ENCODE measurements at places on chromosomes 3 and 15.
A peak's percentile ranks its signal among the peaks of the same experiment; 100 is the strongest.

DNA sequence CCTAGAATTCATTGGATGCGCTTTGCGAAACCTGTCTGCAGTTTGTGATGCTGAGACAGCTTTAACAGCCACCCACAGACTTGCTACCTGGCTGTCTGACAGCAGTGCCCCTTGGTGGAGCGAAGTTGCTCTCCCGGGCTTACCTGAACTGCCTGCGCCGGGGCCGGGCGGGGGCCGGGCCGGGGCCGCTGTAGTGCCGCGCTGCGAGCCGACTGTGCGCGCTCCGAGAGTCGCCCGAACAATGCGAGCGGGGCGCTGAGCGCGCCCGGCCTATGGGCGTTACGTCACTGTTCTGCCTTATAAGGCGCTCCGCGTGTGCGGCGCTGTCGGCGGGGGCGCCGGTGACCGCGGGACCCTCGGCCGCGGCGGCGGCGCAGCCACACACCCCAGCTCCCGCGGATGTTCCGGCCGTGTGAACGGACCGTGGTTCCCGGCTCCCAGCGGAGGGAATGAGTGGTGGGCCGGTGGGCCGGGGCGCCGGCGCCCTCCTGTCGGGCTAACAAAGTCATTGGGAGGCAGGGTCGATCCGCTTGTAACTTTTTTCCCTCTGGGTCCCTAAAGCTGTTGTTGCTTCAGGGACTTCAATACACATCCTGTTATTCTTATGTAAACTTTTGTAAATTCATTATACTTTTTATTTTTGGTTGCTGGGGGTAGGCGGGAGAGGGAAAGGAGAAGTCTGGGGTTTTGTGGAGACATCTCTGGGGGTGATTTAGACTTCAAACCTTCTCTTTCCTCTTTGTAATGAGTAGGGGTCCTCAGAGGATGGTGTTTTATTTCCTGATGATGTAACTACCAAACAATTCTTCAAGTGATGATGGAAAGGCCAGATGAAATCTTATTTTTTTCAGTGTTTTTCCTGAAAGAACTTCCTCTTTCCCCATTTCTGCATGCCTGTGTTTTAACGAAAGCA lies 58.5 kb downstream of the CMSS1 start:
- no peak for DNase-seq

DNA sequence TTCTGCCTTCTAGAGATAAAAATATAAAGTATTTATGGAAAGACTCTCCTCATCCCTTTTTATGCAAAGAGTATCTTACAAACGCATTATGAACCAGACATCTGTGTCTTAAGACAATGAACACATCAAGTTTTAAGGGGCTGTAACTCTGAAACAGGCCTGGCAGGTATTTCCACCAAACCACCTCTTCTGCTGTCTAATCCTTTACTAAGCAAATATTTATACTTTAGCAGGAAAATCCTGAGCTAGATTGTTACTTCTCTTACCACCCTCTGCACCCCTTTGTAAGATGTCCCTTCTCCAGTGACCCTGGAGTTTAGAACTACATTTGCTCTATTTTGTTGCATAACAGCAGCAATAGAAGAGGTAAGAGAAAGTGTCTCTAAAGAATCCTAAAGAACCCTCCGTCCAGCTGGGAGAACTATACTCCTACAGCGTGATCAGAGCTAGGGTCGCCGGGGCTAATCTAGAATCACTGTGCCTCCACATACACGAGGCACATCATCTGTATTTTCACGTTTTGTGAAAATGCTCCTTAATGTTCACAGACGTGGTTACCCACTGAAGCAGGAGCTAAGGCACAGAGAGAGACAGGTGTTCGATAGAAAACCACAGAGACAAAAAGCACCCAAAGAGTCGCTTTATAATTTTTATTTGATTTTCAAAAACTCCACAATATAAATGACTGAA lies 129.6 kb downstream of the FOXP1 start:
- DNase-seq = peak; percentile 71

- DNase-seq = no peak
These were observed 1.7 kb downstream of the FBXO40 start for GRCh38 chr3:121594850-121595249.

GRCh38 chr3:134642445-134643149 lies 8.2 kb downstream of the KY start:
- DNase-seq = no peak

DNA sequence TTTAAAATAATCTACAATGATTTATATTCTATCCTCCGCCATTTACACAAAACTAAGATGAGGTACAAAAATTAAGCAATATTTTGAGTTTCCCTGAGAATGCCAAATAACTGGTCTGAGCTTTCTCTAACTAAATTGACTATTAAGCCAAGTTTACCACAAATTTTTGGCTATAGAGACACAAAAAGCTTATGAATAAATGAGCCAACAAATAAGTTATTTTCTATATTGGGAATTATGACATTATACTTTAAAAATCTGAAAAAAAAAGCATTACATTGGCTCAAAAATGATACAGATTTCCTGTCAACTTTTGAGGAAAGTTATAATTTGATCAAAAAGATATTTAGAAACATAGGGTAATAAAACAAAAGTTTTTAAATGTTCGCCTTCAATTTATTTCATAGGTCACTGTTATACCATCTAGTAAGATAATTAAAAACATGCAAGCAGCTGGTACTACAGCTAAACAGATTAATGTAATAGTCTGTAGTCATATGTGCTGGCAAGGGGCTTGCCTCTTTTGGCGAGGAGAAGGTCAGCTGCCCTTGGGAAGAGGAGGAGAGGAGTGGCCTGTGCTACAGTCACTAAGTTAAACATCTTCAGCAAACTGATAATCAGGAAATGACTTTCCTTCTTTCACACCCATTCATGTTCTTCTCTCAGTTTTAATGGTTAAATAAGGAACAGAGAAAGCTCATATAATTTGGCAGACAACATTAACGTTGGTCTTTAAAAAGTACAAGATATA lies 318.5 kb downstream of the TBC1D5 start:
- no peak for DNase-seq

DNA sequence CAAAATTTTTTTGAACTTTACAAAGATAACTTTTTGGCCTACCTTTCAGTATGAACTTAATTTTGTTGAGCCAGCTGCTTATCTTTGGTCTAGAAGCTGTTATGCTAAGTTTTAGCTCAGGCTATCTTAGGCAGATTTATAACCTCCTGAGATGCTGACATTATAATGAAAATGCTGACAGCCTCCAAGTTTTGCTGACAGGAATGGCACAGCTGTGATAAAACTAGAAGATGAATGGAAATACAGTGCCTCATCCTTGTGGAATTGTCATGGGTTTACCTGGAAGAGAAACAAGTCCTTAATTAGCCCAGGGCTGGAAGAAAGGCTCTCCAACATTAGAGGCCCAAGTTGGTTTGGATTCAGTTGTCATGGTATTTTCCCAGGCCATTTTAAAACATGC lies 123.3 kb downstream of the OXSM start:
- DNase-seq = no peak

DNA sequence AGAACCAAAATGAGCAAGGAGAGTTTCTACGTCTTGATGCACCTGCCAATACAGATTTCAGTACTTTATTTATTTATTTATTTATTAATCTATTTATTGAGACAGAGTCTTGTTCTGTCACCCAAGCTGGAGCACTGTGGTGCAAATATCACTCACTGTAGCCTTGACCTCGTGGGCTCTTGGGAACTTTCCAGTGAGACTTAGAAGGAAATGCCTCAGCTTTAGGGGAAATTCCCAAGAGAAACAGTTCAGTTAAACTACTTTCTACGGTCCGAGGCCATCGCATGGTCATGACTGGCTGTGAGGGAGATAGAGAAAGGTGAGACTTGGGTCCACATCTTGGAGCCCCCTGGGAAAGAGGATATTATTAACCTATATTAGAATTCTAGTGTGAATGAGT lies 47.0 kb upstream of the HERC1 start:
- no peak for DNase-seq

GRCh38 chr3:177026505-177027277 lies 170.6 kb downstream of the TBL1XR1 start:
- no peak for DNase-seq

- DNase-seq = peak; percentile 30
These were observed 58.5 kb downstream of the LPP start for GRCh38 chr3:188212308-188212969.

DNA sequence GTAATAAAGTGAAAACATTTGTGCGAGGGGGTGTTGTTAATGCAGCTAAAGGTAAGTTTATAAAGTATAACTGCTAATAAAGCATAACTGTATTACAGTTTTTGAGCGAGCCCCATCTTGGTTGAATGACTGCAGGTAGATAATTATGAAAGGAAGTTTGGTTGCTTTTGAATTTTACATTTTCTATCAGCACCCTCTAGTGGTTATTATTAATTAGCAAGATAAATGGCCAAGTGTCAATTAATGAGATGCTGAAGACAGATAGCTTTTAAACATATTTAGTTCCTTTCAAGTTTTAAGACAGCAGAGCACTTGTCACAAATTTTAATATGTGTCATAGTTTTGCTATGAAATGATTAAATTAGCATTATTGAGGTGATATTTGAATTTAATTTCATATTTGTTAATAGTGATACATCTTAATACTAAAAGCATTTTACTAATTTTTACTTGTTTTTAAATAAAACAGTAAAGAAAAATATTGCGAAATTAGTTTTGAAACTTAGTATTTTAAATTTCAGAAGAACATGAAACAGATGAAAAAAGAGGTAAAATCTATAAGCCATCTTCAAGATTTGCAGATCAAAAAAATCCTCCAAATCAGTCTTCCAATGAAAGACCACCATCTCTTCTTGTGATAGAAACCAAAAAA lies 15.1 kb downstream of the U2SURP start:
- DNase-seq = peak; percentile 47

- no peak for DNase-seq
These were observed 189.3 kb downstream of the SV2B start for GRCh38 chr15:91289324-91289723.

GRCh38 chr15:77611767-77612166 lies 20.9 kb downstream of the LINGO1 start:
- DNase-seq = no peak

DNA sequence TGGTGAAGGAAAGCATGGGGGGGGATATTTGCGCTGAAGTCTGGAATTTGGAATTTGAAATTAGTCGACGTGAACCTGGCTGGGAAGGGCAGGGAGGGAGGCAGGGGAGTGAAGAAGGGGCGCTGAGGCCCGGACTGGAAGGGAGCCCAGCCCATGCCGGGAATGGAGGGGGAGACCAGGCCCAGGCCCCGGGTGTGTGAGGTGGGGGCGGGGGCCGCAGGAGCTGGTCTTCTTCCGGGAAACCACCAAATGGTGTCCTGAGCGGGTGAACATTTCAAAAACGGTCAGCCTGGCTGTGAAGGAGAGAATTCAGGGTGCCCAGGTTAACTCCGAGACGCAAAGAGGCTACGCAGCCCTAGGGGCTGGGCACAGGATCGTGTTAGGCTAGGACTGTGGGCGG lies 497 bp upstream of the PRR20G start:
- no peak for DNase-seq

GRCh38 chr15:55764398-55764797 lies 21.4 kb upstream of the PRTG start:
- DNase-seq = no peak

DNA sequence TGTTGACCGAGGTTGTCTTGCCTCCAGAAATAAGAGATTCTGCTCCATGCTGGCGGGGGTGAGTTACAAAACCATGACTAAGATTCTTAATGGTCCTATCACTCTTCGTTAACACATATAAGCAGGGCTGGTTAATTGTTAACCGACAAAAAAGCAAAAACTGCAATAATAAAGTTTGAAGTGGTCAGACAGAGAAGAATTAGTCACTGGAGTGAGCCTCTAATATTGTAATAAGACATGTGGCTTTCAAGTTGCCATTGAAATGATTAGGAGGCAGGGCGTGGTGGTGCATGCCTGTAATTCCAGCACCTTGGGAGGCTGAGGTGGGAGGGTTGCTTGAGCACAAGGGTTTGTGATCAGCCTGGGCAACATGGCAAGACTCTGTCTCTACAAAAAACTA lies 78.4 kb upstream of the NR2F2 start:
- no peak for DNase-seq

DNA sequence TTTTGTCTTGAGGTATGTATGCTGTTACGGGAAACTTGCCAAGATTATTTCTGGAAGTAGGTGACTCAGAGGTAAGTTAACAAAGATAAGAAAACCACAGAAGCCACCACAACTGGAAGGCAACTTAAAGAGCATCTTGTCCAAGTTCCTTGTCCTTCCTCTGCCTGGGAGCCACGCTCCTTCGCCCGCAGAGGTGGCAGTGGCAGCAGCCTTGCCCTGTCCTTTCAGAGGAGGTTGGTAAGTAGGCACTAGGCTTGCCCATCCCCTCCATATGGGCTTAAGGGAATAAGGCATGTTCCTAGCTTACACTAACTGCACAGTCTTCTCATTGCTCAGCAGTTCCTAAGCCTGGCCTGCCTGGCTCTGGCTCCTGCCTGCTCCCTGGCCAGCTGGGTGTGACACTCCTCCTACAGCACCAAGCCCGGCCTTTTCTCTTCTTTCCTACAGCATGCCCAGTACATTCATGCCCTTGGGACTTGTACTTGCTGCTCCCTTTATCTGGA lies 48.0 kb upstream of the RAB6B start:
- DNase-seq = peak; percentile 88

- no peak for DNase-seq
These were observed 22.8 kb downstream of the GAP43 start for GRCh38 chr3:115646027-115646690.

- no peak for DNase-seq
These were observed 8.8 kb downstream of the EIF2AK4 start for GRCh38 chr15:39942753-39943150.

GRCh38 chr3:107927361-107928083 lies 163.3 kb downstream of the CD47 start:
- DNase-seq = peak; percentile 91

GRCh38 chr3:134677196-134677986 lies 26.6 kb upstream of the KY start:
- peak; percentile 14 for DNase-seq

DNA sequence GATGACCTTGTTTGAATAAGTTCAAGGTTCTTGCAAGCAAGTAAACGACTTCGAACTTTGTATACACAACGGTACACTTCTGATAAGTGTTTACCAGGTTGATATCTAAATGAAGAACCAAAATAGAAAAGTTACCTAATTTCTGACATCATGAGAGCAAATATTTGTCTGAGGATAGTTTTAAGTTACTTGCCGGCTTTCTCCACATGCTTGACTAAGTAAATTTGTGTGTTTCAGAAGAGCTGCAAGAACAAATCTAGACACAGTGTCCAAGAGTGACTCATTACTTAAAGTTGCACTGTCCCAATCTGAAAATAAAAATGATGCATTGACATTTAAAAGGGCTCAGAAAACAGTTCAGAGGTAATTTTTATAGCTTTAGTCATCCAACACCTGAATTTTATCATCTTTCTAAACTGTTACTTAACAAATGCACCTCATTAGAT lies 115.1 kb downstream of the HERC1 start:
- peak; percentile 68 for DNase-seq

DNA sequence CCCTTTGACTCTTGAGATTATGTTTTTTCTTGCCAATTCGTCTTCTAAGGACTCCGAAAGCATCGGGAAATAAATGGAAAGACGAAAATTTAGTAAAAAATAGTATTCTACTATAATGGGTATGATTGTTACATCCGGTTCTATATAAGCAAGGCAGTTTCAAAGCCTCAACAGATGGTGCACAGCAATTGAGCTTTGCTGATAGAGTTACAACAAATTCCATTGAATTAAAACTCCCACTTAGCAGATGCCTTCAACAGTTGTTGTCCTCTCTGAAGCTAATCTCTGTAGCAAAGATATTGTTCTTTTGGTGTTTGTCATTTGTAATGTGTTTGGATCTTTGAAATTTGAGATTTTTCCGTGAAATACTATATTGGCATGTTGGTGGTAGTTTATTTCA lies 16.1 kb upstream of the GHSR start:
- no peak for DNase-seq

Data from PC-3 (cell line).